ENCODE measurements at places on chromosomes 11 and 22. TPM values are rescaled to one million over a fixed set of nuclear protein-coding genes. Genes with fewer than 3 reads are reported as not detected.

Gene IGLL5
- not detected for total RNA-seq

DNA sequence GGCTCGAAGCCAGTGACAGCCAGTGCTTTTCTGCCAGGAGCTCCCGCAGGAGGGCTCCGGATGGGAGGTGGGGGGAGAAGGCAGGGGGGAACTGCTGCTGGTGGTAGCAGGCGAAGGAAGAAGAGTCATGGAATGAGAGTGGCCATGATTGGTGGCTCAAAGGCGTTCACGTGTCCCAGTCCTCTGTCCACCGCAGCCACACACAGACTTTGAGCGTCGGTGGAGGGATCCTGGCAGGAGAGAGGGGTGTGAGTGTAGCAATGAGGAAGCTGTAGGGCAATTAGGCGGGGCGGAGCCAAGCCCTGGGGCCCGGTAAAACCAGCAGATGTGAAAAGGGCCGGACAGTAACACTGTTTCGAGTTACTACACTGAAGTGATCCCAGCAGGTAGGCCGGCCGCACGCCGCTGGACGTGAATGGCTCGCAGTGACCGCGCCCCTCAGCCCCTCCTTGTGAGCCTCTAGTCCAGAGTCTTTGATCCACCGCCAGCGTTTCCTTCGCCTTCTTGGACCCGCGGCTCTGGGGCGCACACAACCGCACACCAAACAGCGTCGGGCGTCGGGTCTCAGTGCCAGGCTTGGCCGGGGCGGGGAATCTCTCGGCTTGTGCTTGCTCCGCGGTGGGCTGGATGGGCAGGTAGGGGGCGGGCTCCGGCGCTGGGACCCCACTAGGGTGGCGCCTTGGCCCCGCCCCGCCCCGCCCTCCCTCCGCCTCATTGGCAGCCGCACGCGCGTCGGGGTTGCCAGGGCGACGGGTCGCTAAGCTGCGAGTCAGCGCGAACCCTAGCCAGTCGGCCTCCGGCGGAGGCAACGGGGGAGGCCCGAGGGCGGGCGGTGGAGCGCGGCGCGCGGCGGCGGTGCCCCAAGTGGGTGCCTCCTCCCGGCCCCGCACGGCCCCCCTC lies at the start of gene LRRC10B:
LRRC10B (plus strand) TSS at position 788 of the 900 bp plus-strand sequence. CDS start 250 bp downstream, outside the sequence.
- peak; percentile 60 for DNase-seq

GRCh38 chr11:94494126-94494680 lies 419 bp downstream of the ANKRD49 start:
- DNase-seq = no peak

Gene CCDC87
- total RNA-seq = 0.14 TPM
